ENCODE measurements at places on chromosomes 2 and 18.

DNA sequence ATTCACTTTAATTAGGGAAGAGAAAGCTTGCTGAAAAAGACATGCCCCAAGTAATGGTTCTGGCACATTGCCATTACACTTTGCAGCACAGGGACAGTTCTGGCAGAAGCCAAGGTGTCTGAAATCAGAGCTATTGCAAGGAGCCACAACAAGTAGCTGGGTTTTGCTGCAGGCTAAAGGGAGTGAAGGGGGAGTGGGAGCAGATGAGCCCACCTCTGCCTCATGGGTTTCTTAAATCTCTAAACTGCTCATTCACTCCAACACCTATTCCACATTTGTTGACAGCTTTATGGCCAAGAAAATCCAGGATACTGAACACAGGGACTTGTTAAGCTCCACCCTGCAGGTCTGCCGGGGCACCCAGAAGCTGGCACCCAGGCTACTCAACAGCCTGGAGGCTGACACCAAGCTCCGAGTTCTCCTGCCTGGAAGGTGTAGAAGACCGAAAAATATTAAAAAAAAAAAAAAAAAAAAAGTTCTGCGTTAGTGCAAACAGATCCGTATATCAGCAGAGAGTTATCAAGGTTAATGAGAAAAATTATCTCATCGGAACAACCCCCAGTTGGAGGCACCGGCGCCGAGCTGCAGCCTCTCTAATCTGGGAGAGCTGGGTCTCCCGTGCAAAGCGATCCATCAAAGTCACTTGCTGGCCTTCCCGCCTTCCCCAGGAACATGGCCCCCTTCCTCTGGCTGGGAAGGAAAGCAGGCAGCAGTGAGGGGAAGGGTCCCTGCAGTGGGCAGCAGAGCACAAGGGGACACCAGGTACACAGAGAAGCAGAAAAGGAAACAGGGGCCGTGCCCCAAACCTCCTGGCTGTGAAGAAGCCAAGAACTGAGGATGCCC is 123.7 kb downstream of the HNMT start:
- DNase-seq: no peak

DNA sequence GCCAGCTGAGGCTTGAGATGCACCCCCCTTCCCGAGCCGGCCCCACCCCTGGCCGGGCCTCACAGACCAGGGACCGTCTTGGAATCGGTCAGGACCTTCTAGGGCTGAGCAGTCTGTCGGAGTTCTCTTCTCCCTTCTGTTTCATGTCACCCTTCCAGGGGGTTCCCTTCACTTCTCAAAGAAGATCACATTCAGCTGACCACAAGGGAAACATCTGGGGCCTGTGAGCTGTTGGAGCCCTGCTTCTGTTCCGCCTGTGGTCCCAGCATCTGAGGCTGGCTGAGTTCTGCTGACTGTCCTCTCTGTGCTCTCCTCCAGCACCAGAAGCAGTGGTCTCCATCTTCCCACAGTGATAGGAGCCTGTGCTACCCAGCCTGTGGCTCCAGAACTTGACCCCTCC is 106.5 kb downstream of the SEPTIN10 start:
- no peak for DNase-seq

DNA sequence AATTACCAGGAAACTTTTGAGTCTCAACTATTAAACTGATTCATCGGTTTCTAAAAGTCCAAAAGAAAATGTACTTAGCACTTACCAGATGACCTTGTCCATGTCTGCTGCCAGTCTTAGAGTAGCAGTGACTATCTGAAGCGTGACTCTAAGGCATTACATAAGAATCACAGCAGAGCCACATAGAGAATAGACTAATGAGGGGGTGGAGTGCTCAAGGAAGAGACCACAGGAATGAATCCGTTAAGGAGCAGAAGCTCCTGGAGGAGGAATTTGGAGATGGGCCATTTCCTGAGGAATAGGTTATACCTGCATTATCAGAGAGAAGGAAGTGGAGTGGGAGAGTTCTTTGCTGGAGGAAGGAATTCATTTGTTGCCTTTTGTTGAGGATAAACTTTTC is 116.0 kb downstream of the MAP3K20 start:
- no peak for DNase-seq

DNA sequence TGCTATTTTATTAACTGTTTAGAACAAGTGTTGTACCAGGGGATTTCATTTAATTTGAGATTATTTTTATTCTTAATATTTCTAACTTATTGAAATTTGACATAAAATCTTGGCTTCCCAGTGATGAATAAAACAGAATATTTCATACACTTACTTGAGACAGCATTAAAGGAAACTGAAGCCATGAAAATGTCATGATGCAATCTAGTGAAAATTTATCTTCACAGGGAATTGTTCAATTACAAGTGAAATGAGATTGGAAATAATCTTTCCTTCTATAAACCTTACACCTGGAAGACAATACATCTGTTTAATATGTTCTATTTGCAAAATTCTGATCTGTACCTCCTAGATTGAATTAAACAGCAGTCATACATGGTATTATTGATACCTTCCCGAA is 511.0 kb upstream of the CDH7 start:
- no peak for DNase-seq

DNA sequence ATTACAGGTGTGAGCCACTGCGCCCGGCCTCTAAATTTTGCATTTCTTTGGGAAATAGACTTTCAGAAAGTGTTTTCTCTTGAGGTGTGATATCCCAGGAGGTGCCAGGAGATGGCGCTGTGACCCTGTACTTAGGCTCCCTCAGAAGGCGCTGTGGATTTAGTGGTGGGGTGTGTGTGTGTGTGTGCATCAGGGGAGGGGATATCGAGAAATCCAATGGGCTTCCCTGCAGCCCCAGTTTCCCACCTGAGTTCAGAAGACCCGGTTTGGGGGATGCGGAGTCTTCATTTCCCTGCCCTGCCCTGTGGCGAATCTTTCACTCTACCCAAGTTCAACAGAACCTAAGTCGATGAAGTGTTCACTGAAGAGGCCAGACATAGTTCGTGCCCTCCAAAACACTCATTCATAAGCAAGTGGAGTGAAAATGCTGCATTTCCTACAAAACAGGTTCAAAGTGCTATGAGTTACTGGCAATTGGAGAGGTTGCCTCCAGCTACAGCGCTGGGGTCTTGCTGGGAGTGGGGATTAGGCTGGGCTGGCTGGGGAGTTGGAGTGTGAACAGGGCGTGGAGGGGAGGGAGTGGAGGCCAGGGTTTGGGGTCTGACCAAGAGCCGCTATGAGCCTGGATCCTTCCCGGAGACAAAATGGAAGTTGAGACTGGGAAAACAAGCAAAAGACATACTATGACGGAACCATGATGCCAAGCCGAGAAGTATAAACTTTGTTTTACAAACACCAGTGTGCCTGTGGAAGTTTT is 6.5 kb upstream of the WNT6 start:
- peak; percentile 31 for DNase-seq

- no peak for DNase-seq
Measured at GRCh38 chr2:176093145-176093897, 800 bp downstream of the HOXD13 start.

- DNase-seq: no peak
Measured at GRCh38 chr2:216596980-216597509, 36.2 kb upstream of the IGFBP2 start.

Measured in stimulated activated CD4-positive, alpha-beta T cell treated with anti-CD3 and anti-CD28 coated beads, TNF-alpha, amount 100 ng/mL, for 1 hour (primary cell).